Mucosa of gallbladder (tissue), 1 donor: ENCODE measurements at places on chromosomes 5 and 9.

DNA sequence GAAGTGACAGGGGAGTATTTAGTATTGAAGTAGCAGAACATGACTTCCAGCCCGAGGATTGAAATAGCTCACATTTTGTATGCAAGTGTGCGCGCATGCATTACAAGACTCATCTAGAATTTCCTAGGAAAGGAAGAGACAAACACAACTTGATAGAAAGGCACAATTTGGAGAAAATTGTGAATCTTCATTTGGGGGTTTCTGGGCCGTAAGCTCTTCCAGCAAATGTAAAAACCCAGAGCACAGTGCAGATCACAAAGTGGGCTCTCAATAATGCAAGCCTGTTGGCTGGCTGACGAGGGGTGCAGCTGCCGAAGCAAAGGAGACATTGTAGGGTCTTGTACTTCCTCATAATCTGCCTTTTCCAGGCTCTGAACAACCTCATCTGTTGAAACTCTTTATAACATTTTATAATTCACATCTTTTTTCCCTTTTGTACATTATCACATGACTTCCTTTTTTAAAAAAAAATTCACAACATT is 109.0 kb downstream of the BAAT start:
- DNase-seq: no peak

GRCh38 chr5:63727583-63727982 is 234.7 kb downstream of the HTR1A start:
- no peak for DNase-seq

DNA sequence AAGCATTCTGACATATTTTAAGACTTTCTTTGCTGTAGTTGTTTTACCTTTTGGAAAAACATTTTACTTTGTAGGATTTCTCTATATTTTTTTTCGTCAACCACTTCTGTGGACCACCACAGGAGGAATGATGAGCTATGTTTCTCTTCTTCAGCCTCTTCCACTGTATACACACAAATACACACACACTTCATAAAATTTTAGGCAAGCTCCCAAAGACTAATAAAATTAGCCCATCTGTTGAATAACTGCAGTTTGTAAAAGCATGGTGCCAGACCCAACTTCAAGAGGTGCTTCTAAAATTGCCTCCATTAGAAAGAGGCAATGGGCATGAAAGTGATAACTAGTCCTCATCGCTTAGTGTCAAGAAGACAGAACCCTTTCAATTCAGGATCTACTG is 4.1 kb upstream of the CEP120 start:
- no peak for DNase-seq

- no peak for DNase-seq
These were observed 20.2 kb downstream of the UBE2R2 start for GRCh38 chr9:33837138-33837537.

GRCh38 chr9:84947412-84947972 is 278.0 kb downstream of the NTRK2 start:
- DNase-seq: no peak

GRCh38 chr5:61311836-61312808 is 19.9 kb upstream of the ZSWIM6 start:
- no peak for DNase-seq

GRCh38 chr5:159230657-159231056 is 21.3 kb upstream of the RNF145 start:
- DNase-seq: no peak

- no peak for DNase-seq
These were observed 39.5 kb downstream of the PLPP1 start for GRCh38 chr5:55495216-55495615.

GRCh38 chr5:140303966-140304365 is 1.1 kb upstream of the PFDN1 start:
- no peak for DNase-seq

DNA sequence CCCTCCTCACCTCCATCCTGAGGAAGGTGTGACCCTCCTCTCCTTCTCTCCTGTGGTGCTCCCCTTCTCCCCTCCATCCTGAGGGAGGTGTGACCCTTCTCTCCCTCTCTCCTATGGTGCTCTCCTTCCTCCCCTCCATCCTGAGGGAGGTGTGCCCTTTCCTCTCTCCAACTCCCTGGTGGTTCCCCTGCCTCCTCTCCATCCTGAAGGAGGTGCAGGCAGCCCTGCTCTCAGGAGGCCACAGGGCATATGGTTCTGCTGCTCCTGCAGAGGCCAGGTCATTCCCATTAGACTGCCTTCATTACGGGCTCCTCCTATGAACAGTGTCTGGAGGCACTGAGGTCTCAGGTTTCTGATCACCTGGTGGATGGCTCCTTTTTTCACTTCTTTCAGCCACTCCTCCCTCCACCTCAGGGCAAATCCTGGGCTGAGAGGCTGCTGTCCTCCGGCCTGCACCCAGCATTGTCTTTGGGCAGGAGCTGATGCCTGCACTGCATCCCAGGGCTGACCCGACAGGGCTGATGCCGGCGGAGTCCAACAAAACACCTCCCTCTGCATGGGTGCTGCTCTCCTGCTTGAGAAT is 197.1 kb downstream of the MED10 start:
- DNase-seq: no peak

GRCh38 chr5:108320231-108320630 is 61.7 kb downstream of the FBXL17 start:
- DNase-seq: no peak

DNA sequence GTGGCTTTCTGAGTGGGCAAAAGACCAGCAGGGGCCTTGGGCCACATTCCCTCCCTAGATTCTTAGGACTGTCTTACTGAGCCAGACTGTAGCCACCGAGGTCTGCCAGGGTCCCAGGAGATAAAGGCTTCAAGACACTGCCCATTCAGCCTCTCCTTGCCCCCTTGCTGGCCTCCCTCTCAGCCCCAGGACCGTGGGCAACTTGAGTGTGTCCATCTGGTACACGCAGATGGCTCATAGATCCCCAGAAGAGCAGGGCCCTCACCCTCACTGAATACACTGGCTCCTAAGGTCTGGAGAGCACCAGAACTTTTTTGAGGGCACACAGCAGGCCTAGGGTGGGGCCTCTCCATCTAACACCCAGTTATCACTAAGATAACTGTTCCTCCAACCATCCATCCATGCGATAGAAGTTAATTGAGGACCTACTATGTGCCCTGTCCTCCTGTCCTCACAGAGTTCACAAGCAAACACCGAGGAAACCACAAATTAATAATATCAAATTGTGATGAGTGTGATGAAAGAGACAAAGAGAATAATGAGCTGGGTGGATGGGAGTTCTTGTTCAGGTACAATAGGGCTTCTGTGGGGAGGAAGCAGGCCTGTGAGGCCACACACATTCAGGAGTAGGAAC is 4.9 kb upstream of the PDGFRB start:
- DNase-seq: no peak

- DNase-seq: no peak
These were observed 339.7 kb upstream of the CLINT1 start for GRCh38 chr5:158198636-158199035.

GRCh38 chr5:61330845-61331406 is 1.1 kb upstream of the ZSWIM6 start:
- peak; percentile 84 for DNase-seq

GRCh38 chr9:108476574-108476973 is 379.2 kb downstream of the ACTL7B start:
- no peak for DNase-seq

DNA sequence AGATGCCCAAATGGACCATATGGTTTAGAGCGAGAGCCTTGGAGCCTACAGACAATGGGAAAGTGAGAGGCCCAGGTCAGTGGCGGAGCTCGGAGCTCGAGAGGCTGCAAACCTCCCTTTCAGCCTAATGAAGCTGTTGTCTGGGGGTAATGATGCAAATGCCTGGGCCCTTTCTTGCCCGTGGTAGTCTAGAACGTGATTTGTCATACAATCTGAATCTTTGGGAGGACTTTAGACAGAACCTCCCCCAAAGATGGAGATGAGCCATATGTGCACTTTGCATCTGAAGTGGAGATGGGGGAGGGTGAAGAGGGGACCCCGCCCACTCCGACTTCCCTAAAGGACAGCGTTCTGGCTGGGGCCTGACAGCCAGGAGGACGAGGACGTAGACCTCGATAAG is 10.3 kb upstream of the NEUROG1 start:
- DNase-seq: no peak

- no peak for DNase-seq
These were observed 70.5 kb downstream of the SMIM23 start for GRCh38 chr5:171855798-171856763.

DNA sequence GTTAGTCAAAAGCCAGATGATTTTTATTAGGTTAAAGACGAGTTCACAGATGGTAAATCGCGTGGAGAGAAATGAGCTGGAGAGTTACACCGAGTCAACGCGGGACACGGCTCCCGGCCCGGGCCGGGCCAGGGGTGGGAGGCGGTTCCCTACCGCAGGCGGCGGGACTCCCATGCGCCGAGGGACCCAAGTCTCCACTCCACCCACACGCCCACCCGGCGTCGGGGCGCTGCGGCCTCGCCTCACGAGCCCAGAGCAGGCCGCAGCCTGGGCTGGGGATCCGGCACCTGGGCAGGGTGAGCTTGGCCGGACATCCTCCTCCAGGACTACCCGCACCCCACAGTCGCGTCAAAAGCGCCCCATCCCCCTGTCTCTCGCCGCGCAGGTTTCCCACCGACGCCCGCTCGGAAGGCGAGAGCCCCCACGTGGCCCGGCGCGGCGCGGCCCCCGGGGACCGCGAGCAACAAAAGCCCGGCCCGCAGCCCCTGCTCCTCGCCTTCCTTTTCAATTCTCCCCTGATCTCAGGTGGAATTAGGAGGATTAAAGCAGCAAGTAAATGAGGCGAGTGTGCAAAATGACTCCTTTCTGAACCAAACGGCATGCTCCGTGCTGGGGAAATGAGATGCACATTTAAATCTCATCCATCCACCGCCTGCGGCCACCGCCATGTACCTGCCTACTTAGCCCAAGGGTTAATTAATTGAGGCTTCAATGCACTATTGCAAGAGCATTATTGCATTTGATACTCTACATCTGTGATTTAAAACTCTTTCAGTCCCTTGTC is 196.5 kb upstream of the TBCA start:
- DNase-seq: no peak

- DNase-seq: no peak
These were observed 94.1 kb downstream of the DENND1A start for GRCh38 chr9:123835821-123836220.

DNA sequence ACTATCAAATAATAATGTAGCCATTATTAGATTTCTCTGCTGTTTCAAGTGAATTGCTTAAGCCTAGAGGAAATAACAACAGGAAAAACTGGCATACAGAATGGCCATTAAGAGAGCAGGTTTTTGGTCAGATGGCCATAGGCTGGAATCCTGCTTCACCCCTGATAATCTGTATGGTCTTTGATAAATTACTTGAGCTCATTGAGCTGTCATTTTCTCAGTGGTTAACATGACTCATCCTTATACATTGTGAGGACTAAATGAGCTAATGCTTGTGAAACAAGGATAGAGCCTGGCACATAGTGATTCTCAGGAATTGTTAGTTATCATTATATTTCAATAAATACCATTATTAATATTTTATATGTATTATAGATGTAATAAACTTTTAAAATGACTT is 516.5 kb downstream of the KIF4B start:
- no peak for DNase-seq

DNA sequence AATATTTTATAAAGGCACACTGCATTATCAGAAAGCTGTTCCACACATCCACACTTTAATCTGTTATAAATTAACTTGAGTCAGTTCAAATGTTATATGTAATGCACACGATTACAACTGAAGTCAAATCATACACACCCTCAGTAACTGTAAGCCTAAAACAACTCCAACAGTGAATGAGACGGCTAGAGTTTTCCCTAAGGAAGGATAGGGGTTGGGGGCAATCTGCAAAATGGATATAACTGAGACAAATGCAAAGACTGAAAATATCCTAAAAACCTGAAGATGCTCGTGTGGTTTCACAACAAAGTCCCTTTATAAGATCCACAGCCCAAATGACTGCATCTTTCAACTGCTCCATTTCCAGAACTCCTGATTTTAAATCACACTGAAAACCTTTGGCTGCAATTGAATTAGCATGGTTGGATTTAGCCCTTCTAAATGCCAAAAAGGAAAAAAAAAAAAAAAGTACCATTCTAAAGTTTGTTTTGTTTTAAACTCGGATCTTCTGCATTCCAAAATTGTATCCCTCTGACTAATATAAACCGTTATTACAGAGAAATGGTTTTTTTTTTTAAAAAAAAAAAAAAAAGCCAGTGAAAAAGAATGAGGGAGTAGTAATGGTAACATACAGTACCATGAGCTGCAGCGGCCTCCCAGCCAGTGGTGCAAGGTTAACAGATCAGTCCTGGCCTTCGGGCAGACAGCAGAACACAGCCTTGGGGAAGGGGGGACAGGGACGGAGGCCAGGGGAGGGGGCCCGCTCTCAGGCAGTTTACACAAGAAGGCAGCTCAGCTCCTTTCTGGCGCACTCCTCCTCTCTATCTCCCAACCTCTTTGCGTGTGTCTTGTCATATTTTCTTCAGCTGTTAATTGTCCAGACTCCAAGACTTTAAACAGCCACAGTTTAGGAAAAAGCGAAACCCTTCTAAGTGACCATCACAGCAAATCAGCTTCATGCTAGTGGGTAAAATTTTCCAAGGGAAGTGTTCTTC is 166.1 kb downstream of the BNC2 start:
- DNase-seq: peak; percentile 56
